ENCODE measurements at places on chromosomes 12 and 14.

DNA sequence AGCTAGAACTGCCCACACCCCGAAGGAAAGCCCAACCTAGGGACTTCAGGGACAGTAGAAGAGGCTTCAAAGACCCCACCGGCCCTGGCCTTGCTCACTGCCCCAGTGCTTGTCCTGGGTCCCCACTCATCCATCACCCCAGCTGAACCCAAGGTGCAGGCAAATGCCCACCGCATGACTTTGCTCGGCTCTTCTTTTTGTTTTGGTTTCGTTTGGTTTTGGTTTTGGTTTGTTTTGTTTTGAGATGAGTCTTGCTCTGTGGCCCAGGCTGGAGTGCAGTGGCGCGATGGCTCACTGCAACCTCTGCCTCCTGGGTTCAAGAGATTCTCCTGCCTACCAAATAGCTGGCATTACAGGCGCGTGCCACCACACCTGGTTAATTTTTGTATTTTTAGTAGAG is 9.0 kb downstream of the CCDC85C start:
- H3K27me3 ChIP-seq = no peaks in the 10 kb centered on the region
- no peaks in the 10 kb centered on the region for H3K36me3 ChIP-seq
- DNase-seq = no peak
- H3K4me3 ChIP-seq = peak overlapping the region; percentile 26

GRCh38 chr14:25132732-25133422 is 82.9 kb upstream of the STXBP6 start:
- H3K27me3 ChIP-seq = peaks cover 19% of the 10 kb centered on the region
- H3K4me1 ChIP-seq = peaks cover 3% of the 10 kb centered on the region
- H3K36me3 ChIP-seq = no peaks in the 10 kb centered on the region
- H3K4me3 ChIP-seq = no peak overlapping the region
- DNase-seq = peak; percentile 67
- no peak overlapping the region for H3K27ac ChIP-seq

DNA sequence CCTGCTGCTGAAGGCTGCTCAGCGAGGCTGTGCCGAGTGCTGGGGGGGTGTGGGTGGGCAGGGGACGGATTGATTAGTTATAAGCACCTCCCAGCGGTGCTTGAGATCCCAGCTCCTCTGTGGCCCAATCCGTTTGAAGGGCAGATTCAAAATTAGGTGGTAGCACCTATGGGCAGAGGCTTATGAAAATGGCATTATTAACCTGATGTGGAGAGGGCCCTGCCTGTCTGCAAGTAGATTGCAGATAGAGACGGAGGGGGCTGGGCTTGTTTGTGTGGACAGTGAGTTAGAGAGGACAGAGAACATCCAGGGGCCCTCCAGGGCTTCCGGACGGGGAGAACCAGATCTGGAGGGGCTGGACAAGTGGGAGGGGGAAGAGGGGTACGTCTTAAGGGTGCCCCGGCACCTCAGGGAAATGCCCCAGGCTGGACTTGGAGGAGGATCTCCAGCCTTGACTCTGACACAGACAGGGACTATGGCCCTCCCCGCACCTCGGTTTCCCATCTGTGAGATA is at the start of gene RTL1:
RTL1 (minus strand) TSS at position 51 of the 514 bp plus-strand sequence. CDS start 18,934 bp downstream, outside the sequence.
- no peak for DNase-seq
- no peaks in the 10 kb centered on the region for H3K4me1 ChIP-seq
- H3K36me3 ChIP-seq = no peaks in the 10 kb centered on the region
- peaks cover 27% of the 10 kb centered on the region for H3K27me3 ChIP-seq

DNA sequence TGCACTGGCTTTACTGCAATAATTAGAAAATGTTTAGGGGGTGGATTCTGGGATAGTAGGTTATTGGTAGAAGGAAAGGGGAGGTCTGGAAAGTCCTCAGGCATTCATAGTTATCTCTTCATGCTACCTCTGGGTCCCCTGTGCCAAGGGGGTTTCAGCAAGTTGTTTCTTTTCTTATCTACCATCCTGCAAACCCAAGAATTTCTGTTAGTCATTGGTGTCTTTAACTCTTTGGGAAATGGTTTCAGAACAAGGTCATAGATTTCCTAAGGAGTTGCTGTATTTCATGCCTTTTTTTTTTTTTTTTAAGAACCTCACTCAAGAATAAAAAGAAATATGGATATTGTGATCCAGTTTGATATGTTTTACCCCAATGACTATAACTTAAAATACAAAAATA is 63.6 kb downstream of the SLC4A8 start:
- H3K27me3 ChIP-seq = no peaks in the 10 kb centered on the region
- no peak for DNase-seq
- H3K4me1 ChIP-seq = peaks cover 16% of the 10 kb centered on the region

DNA sequence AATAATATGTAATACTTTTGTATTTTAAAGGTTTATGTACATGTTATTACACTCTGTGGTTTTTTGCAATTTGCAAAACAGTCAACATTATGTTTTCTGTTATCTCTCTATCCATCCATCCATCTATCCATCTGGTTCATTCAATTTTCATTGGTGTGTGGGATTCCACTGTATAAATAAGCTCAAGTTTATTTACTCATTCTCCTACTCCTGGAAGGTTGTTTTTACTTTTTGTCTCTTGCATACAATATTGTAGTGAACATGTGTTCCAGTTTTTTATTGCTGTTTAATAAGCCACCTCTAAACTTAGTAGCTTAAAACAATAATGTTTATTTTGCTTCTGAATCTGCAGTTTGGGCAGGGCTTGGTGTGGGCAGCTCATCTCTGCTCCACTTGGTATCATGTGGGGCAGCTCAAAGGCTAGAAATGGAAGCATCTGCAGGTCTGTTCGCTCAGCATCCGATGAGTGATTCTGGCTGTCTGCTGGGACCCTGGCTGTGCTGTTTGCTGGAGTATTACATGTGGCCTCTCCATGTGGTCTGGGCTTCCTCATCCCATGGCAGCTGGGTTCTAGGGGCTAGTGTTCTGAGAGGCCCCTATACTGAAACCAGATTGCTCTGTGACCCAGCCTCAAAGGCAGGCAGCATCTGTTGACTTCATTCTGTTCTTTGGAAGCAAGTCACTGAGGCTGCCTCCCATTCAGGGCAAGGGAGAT is 98.8 kb downstream of the SLC25A47 start:
- no peak for DNase-seq
- no peak overlapping the region for H3K4me3 ChIP-seq
- H3K27ac ChIP-seq = no peak overlapping the region
- no peaks in the 10 kb centered on the region for H3K36me3 ChIP-seq
- no peaks in the 10 kb centered on the region for H3K27me3 ChIP-seq

GRCh38 chr14:54856152-54856551 is 46.5 kb downstream of the GCH1 start:
- H3K27me3 ChIP-seq = no peaks in the 10 kb centered on the region
- DNase-seq = no peak
- no peak overlapping the region for H3K4me3 ChIP-seq
- H3K4me1 ChIP-seq = peaks cover 8% of the 10 kb centered on the region
- no peak overlapping the region for H3K27ac ChIP-seq
